Activated gamma-delta T cell (primary cell): ENCODE measurements at places on chromosomes 4 and X.

GRCh38 chr4:149513081-149513480, 302.6 kb downstream of the IQCM start:
- no peak for DNase-seq

GRCh38 chr4:109648266-109648996, 54.8 kb downstream of the CASP6 start:
- no peak for DNase-seq

GRCh38 chr4:173170182-173170778, 1.7 kb downstream of the GALNT7 start:
- no peak for DNase-seq

DNA sequence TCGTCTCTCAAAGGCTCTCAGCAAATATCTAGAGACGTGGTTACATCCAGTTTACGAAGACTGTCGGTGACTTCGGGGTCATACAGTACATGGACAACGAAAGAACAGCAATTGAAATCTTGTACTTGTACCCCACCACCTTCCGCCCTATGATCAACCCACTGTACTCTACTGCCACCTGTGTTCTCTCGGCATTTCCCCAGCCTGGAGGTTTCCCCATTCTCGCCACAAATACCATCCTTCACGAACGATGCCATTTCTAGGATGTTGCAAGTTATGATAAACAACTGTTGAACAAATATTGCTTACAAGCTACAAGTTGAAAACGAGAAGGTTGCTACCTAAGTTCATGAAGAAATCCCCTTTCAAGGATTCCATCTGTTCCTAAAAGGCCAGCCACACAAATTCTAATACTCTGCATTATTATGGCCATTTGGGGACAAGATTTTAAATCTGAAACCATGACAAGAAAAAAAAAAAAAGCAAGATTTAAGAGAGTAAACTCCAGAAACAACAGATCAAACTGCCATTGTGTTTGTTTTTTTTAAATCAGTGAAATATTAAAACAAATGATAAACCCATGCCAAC, 1.6 kb downstream of the APBB2 start:
- DNase-seq, result no peak

DNA sequence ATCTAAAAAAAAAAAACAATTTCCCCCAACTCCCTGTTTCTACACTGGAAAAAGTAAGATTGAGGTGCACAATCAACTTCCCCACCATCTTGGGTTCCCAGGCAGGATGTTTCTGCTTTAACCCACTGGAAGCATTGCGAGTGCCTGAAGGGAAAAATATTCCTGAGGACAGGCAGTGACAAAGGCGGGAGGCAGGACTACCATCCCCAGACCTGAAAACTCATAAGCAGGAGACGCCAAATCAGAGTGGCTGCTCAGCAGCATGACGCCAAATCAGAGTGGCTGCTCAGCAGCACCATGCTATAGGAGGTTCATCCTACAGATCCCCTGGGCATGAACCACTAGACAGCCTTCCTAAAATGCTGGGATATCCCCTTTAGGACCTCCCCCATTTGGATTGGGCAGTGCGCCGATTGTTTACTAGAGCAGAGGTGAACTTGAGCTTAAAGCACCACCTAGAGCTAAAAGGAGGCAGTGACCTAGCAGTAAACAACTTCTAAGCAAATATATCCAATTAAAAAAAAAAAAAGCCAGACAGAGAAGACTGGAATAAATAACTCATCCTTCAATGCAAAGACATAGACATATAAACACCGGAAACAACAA, 35.0 kb upstream of the GK start:
- no peak for DNase-seq

- DNase-seq, result no peak
These were observed 343.7 kb upstream of the KLF3 start for GRCh38 chr4:38320343-38320695.

DNA sequence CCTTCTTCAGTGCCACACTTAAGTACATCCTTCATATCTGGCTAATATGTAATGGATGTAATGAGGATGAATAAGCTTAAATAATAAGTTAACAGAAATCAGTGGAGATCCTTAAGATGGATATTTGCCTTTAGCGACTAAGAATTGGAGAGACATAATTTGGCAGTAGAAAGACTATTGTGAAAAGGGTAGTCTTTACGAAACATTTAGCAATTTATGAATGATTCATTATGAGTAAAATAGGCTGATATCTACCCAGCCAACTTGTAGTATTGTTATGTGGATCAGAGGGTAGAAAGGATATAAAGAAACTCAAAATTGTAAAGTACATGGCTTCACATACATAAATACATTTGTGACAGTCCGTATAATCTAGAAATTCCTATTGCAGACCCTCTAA, 2371.8 kb downstream of the PCDH7 start:
- no peak for DNase-seq

DNA sequence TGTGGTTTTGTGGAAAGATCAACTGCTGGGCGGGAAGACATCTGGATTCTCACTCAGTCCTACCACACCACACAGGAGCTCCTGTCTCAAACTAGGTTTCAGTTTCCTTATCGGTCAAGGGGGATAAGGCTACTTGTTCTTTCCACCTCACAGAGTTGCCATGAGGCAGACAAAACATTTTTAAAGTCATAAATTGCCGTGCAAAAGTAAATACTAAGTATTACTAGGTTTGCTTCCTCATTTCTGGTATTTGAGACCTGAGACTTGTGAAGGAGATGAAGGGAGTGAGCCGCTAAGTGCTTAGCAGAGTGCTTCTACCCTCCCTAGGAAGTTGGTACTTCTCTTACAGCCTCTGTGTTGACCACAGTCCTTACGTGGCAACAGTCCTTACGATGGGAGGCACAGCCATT, 1.5 kb downstream of the LAP3 start:
- no peak for DNase-seq
